ENCODE measurements at places on chromosomes 11 and 22.

- DNase-seq, result peak; percentile 95
These were observed 4.2 kb downstream of the IL17REL start for GRCh38 chr22:50008151-50009040.

DNA sequence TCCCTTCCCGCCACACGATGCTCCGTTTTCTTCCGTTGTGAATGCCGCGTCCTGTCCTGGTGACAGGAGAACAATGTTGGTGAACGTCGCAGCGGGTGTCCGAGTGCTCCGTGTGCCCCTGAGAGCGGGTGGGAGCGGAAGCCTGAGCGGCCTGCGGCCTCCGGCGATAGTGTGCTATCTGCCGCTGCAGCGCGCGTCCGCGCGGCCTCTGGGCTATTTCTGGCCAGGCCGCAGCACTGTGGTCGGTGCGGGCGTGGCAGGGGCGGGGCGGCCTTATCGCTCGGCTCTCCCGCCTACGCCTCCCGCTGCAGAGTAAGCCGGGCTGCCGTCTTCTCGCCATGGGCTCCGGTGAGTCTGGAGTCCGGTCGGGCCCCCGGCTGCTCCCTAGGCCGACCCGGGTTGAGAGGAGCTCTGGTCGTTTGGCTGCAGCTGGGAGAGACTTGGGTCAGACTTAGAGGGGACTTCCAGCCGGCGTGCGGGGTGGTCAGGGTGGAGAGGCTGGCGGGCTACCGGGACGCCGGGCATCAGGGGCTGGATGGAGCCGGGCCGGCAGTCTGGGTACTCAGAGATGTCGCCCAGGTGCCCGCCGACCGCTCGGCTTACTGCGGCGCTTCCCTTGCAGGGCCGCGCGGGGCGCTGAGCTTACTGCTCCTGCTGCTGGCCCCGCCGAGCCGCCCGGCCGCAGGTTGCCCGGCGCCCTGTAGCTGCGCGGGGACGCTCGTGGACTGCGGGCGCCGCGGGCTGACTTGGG lies at the start of gene GP1BB:
Gene GP1BB (plus strand): TSS at position 308 of the 751 bp plus-strand sequence. CDS start 31 bp downstream, at position 339.
- no peak for DNase-seq

- peak; percentile 87 for DNase-seq
These were observed 470 bp downstream of the C11orf98 start for GRCh38 chr11:62664405-62665074.

GRCh38 chr11:109426442-109427240 lies 4.7 kb downstream of the C11orf87 start:
- DNase-seq, result peak; percentile 68

DNA sequence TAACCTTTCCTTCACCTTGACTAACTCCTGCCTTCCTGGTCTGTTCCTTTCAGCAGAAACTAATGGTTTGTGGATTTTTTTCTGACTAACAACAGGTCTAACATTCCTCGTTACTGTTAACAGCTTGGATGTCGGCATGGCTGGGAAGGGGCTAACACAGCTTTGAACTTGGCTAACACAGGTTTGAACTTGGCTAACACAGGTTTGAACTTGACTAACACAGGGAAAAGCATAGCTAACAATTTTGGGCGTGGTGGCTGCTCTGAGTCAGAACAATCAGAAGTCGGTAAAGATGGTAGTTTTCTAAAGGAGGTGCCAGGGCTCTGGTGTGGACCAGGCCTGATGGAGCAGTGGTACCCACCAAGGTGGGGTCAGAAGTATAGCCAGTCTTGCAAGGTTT lies 16.1 kb downstream of the MIAT start:
- DNase-seq, result peak; percentile 49

DNA sequence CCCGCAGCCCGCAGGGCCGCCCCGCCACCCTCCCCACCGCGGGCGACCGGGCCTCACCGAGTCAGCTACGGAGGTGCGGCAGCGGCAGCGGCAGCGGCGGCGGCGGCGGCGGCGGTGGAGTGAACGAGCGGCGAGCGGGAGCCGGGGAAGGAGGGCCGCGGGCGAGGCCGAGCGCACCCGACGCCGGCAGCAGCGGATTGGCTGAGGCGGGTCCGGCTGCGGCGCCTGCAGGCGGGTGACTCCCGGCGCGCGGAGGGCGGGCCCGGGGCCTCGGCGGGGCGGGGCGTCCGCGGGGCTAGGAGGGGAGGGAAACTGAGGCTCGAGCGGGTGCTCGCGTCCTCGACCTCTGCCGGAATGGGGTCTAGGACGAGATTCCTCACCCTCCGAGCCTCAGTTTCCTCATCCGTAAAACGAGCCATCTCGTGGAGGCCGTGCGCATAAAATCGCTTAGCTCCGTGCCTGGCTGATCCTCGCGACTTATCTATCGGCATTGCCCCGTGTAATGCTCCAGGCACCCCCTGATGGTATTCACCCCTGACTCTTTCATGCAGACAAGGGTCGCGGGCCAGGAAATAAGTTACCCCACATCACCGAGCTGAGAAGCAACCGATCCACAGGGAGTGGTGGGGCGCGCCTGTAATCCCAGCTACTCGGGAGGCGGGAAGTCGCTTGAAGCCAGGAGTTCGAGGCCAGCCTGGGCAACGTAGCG lies at the start of gene CPT1A:
Gene CPT1A (minus strand): TSS at position 199 of the 709 bp plus-strand sequence. CDS start 26,442 bp downstream, outside the sequence.
- DNase-seq, result peak; percentile 65

- DNase-seq, result peak; percentile 58
These were observed 397.8 kb downstream of the OPCML start for GRCh38 chr11:133134314-133135173.

- no peak for DNase-seq
These were observed 154.1 kb downstream of the AASDHPPT start for GRCh38 chr11:106231591-106231990.

DNA sequence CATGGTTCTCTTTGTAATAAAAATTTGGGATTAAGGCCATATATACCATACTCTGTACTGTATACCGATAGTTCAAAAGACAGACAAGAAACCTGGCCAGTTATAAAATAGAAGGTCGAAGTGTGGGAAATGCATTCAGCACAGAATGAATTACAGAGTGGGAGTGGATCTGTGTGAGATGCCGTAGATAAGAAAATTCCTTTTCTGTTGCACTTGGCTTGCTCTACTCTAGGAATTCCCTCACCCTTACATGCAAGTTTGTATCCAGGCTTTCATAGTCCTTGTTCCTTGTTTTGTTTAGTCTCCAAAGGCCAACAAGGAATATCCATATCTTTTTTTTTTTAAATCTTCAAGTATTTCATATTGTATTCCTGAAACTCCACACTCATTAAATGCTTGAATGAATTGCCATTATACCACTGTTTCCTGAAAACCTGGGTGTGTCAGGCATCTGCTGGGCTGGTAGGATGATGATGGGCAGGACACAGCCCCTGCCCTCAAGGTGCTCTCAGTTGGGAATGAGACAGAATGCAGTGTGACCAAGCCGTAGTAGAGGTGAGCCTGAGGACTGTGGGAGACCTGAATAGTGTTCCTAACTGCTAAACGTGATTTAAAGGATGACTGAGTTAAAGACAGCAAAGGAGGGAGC lies 53.5 kb downstream of the TEAD1 start:
- no peak for DNase-seq

DNA sequence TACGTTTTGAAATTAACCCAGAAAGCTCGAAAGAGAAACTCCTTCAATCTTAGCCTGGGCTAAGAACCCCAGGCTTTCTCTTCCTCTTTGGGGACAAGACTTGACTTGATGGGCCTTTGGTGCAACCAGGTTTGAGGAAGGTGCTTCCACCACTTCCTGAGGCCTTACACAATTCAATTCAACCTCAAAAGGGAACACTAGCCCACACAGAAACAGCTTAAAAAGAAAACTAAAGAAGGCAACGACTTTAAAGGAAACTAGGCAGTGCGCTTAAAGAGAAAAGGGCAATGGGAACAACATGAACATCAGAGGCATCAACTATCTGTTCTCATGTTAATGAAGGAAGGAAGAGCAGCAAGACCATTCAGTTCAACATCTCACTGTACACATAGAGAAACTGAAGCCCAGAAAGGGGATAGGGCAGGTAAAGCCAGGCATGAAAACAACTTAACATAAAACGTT lies 24.8 kb downstream of the PAK1 start:
- no peak for DNase-seq

- peak; percentile 46 for DNase-seq
These were observed 79.3 kb downstream of the MICAL2 start for GRCh38 chr11:12189543-12190235.

DNA sequence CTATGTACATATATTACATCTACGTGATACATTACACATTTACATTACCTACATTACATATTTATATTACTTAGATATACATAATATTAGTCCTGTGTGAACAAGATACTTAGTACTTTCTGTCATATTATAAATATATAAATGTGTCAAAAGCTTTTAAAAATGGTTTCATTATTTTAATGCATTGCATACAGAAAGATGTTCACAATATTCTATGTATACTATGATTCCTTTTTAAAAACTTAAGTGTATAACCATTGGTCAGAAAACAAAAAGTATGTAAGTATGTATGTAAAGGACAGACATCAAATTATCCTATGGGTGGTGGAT lies 647 bp upstream of the ZW10 start:
- no peak for DNase-seq

GRCh38 chr11:61912991-61913698 lies 4.2 kb downstream of the RAB3IL1 start:
- DNase-seq, result no peak

DNA sequence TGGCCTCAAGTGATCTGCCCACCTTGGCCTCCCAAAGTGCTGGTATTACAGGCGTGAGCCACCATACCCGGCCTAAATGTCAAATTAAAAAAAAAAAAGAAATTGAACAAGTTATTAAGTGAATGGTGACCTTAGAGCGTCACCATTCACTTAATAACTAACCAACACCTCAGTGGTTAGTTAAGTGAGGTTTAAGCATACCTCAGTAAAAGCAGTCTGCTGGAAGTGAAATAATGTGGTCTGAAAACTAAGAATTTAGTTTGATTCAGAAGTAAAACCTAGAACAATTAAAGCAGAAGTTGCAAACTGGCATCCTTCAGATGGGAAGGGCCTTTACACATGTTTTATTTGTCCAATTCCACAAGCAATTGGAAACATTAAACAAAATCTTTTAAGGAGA lies 71.5 kb downstream of the FCHSD2 start:
- DNase-seq, result no peak
